ENCODE measurements at places on chromosomes 16 and 17.

DNA sequence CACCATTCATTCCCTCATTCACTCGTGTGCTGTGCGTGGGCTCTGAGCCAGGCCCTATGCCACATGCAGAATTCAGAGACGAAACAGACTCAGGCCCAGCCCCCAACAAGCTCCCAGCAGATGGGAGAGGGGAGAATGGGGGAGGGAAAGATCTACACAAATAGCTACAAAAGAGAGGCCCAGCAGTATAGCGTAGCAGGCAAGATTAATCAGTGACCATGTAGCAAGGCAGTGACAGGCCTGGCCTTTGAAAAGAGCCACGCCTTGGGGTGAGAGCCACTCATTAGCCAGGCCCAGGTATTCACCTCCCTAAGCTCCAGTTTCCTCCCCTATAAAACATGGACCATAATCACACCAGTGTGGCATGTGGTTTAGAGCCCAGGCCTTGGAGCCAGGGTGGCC, 16.4 kb upstream of the KRT19 start:
- no peak for DNase-seq

DNA sequence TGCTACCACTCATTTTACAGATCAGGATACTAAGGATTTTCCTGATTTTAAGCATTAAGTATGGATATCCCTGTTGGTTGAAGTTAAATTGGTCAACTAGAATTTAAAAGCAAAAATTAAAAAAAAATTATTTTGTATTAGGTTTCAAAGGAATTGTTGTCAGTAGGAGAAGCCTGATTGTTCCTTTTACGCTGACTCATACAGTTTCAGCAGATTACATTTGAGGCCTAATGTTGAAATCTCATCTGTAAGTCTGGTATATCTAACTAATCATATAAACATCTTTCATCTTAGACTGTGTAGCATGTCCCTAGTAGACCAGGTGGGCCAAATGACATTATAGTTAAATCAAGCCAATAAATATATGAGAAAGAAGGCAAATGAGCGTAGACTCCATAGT, 83.5 kb downstream of the FTO start:
- no peak for DNase-seq

DNA sequence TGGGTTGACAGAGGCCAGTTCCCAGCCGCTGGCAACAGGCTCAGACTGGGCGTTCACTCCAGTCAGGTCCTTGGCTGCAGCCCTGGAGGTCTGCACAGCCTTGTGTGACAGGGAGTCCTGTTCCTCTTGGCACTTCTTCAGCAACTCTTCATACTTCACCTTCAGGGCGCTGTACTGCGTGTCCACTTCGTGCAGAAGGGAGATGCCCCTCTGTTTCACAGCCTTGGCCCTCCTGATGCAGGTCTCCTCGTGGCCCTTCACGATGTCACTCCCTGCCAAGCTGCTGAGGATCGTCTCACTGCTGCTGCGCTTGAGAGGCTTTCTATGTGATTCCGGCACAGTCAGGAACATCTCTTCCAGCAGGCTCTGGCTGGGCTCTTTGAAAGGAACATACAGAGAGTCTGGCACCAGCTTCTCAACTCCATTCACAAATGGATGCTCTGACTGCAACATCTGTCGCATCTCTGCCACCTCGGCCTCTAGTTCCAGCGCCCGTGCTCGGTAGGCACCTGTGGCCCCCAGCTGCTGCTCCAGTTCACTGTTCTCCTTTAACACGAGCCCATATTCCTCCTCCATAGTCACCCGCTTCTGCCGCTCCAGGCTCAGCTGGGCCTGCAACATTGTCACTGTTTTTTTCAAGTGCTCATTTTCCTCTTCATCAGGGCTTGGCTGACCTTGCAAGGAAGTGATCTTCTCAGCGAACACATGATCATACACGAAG, 27.2 kb downstream of the CDR2 start:
- no peak for DNase-seq

DNA sequence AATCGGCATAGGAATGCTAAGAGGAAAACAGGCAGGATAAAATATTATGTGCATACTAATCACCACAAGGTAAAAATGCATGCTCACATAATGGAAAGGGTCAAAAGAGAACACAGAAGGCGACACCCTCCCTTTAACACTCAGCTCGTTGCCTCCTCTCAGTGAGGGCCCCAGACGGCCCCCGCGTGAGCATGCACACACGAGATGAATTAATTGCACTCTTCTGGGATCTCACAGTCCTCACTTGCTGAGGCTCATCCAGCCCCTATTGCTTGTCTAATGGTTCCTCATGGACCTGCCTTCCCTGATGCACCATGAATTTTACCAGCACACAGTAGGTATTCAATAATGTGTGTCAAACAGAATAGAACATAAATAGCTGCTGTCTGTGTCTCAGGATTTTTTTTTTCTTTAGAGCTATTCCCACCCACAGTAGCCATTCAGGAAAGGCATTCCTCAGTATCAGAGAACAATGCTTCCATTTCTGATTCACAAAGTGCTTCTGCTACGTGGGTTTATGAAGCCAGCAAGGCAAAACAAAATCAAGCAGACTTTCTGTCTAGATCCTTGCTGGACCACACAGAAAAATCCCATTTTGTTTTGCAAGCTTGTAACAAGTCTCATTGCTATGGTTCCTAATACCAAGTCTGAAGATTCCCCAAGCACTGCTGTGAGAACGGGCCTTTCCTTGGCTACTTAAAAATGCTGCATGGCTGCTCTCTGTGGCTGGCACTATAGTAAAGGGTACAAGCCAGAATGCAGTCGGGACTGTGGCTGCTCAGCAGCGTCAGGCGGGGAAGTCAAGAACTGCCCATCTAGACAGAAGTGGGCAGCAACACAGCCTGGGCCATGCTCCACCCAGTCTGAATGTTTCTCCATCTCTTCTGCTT, 43.6 kb downstream of the TOM1L2 start:
- no peak for DNase-seq

DNA sequence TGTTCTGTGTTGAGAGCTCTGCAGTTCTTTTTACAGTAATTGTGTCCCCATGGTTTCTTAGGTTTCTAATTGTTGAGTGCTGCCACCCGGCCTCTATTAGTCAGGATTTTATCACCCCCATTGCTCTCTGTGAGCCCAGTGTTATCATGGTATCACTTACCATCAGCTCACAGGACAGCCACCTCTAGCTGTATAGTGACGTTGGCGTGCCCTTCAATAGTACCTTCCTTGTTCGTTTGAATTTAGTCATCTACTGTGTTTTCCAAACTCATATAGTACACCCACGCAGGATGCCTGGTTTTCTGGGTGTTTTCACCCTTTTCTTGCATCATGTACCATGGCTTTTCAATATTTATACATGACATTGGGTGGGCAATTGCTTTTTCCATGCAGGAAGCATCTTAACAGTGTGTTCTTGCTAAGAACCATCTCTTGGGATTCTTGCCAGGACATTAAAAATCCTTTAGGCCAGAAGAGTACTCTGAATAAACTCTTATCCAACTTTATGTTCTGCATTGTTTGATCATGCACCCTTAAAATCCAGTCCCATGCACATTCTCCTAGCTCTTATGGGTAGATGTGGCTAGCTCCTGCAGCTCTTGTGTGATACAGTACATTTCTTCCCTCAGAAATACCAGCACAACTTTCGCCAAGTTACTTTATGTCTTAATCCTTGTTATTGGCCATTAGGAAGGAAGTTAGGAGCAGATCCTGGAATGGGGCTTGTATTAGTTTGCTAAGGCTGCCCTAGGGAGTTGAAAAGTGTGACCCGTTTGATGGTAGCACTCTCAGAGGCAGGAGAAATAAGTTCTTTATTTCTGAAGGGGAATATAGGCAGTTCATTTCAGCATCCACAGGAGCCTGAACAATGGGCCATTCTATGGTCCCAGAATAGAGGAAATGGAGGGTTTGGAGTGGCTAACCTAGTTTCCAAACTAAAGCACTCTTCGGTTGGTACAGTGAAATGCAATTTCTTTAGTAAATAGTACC, 11.3 kb upstream of the ABCA10 start:
- no peak for DNase-seq
